RKO (cell line): ENCODE measurements at places on chromosomes 5 and 9.

- no peak for DNase-seq
These were observed 12.9 kb downstream of the NLN start for GRCh38 chr5:65734921-65735320.

- DNase-seq, result no peak
These were observed 112.4 kb downstream of the FSTL4 start for GRCh38 chr5:133499895-133500294.

DNA sequence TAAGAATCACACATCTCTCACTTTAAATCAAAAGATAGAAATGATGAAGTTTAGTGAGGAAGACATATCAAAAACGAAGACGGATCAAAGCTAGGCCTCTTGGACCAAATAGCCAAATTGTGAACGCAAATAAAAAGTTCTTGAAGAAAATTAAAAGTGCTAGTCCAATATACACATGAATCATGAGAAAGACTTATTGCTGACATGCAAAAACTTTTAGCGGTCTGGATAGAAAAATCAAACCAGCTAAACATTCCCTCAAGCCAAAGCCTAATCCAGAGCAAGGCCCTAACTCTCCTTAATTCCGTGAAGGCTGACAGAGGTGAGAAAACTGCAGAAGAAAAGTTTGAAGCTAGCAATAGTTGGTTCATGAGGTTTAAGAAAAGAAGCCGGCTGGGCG is 164.4 kb upstream of the PANK3 start:
- DNase-seq, result no peak

- no peak for DNase-seq
These were observed 87.7 kb downstream of the FSTL4 start for GRCh38 chr5:133524666-133525065.

DNA sequence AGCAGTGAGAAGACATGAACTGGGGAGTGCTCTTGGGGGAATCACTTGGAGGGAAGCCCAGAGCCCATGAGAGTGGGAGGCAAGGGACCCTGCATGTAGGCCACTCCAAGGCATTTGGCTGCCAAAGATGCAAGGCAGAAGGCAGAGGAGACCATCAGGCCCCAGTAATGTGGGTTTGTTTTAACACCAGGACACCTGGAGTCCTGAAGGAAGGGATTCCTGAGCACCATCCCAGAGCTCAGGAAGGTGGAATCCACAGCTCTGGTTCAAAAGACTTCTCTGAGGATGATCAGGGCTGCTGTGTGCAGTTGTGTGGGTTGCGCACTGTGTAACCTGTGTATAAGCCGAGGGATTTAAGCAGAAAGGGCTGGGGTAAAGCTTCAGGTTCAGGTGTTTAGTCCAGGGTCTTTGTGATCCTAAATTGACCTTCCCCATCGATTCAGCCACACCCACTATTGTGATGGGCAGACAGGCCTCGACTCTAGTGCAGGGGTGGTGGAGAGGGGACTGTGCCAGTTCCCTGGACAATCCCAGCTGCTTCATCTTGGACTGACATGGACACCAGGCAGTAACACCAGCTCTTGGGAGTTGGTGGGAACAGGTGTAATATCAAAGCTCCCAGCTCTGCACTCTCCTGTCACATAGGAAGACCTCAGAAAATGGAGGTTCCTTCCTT is 11.0 kb downstream of the B4GALT7 start:
- no peak for DNase-seq

DNA sequence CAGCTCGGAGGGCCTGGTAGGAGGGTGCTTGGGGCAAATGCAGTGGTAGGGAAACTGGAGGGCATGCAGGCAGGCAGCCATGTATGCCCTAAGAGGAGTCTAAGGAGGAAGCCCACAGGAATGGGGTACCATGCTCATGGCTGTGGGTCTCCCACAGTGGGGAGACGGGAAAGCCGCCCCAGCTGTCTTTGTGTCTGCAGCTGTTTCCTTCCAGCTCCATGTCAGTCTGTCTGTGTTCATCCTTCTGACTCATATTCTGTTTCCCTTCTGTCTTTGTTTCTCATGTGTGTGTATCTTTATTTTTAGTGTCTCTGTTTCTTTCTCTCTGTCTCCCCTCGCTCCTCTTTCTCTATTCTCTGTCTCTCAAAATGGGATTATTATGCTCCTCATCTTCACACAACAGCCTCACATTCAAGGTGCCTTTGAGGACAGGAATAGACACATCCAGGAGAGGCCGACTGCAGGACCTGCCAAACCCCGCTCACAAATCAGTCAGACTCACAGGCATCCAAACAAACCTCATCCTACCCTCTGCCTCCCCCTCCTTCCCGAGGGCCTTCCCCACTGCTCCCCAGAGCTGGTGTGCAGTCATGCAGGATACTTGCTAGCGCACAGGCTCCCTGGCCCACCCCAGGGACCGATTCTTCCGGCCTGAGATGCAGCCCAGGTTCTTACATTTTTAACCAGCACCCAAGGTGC is 68.4 kb upstream of the RARS1 start:
- DNase-seq, result no peak

DNA sequence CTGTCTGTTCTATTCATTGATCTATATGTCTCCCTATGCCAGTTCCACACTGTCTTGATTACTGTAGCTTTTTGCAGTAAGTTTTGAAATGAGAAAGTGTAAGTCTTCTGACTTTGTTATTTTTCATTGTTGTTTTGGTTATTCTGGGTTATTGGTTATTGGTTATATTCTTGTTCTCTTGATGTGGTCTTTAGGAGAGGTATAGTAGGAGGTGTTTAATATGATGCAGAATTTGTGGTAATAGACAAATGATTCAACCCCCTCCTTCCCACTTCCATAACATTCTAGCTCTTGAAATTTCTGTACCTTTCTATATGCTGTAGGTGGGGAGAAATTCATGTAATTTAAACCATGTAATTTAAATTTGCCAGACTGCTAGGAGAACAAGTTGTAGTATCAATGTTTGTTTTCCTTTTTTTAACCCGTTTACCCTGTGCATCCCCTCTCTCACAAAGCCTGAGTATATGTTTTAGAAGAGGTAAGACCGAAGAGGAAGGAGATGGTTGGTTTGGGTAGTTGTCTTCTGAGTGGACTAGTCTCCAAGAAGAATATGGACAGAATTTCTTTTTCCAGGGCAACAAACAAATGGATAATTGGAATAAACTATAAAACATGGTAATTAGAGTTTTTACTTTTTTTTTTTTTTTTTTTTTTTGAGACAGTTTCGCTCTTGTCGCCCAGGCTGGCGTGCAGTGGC is 19.2 kb downstream of the ANKHD1 start:
- DNase-seq, result no peak

GRCh38 chr9:114411452-114411851 is 23.7 kb upstream of the AKNA start:
- no peak for DNase-seq

DNA sequence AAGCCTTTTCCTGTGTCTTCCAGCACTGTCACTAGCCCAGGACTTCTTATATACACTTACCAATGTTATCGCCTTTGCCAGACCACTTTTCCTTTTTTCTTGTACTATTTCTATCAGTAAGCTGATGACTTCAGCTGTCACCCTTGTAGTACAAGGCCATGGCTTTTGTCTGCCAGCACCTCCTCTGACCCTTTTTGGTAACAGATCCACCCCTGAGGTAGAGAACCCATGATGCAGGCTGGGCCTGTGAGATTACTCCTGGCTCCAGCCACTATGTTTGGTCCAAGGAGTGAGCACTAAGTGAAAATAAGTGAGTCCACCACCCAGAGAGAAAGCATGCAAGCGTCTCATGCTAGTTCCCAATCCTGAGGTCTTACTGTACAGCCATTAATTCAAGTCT is 406.7 kb downstream of the MLLT3 start:
- DNase-seq, result no peak

DNA sequence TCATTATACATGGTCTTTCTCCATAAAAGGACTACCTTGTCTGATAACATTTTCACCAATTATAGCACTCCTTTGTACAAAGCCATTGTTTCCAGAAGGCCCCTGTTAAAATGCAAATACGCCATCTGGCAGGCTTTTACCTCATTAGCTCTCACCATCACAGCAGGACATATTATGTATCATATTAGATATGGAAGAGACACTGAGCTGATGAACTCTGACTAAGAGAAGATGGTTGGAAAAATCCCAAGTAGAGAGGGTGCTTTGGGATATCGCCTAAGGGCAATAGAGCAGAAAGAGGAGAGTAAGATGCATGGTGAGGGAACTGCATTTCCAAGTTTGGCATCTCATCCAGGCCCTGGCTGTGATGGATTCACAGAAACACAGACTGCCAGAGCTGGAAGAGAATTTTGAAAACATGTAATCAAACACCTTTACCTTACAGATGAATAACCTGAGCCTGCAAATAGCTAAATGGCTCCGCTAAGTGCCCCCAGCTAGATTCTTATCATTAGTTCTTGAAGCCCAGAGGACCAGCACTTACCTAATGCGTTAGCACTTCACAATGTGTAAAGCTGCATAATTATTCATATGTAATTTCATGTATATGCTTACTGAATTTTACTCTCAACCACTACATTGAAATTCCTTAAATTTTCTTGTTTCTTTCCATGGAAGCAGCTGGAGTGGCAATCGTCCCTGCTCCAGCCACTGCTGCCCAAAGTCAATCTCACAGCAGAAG is 393.6 kb upstream of the IZUMO3 start:
- DNase-seq, result no peak

DNA sequence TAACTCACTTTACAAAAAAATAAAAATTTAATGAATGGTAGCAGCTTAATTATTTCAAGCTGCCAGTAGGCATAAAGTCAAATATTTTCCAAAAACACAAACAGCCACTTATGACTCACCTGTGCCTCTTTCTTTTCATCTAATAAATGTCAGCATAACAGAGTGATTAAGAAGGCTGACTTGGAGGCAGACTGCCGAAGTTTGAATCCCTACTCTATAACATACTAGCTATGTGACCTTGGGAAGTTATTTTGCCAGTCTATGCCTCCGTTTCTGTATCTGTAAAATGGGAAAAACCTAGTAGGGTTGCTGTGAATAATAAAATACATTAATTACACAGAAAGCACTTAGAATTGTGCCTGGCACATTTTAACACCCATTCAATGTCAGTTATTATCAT is 33.8 kb downstream of the FANCC start:
- peak; percentile 16 for DNase-seq
